8988T (cell line): ENCODE measurements at places on chromosomes 5 and 9.

DNA sequence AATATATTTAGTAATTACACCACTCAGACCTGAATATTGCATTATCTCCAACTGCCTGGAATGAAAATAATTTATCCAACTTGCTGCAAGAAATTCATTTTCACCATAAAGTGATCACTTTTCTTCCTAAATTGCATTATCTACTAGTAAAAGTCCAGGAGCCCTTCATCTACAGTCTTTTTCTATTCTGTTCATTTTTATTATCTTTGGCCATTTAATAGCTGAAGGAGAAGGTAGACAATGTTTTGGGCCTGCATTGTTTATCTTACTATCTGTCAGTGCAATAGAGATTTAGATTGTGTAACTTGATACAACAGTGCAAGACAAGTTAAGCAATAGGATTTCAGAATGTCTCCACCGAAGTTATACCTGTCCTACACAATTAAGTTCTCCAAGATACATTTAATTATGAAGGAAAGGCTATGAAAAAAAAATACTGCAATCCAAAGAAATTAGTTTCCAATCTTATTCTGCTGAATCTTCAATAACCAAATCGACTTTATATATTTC is 1339.7 kb upstream of the CDH6 start:
- DNase-seq: no peak

- no peak for DNase-seq
Observed at GRCh38 chr5:80653502-80653901, 950 bp upstream of the MSH3 start.

- DNase-seq: no peak
Observed at GRCh38 chr9:76349865-76350264, 44.4 kb downstream of the RFK start.

GRCh38 chr5:167050568-167051401 is 1240.7 kb upstream of the WWC1 start:
- DNase-seq: no peak

DNA sequence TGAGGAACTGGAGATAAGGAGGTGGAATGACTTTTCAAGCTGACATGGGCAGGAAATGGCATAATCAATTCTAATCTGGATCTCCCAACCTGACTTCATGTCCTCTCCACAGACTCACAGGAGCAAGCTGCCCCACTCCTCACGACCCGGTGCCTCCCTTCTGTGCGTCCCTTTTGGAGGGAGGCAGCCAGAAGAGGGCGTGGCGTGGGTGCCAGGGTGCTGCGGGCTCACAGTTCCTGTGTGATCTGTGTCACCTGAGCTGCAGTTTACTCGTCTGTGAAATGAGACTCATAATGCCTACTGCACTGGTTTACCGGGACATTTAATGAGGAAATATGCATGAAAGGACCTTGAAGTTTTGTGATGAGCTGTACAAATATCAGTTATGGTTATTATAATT is 207.4 kb downstream of the DAB2IP start:
- no peak for DNase-seq

DNA sequence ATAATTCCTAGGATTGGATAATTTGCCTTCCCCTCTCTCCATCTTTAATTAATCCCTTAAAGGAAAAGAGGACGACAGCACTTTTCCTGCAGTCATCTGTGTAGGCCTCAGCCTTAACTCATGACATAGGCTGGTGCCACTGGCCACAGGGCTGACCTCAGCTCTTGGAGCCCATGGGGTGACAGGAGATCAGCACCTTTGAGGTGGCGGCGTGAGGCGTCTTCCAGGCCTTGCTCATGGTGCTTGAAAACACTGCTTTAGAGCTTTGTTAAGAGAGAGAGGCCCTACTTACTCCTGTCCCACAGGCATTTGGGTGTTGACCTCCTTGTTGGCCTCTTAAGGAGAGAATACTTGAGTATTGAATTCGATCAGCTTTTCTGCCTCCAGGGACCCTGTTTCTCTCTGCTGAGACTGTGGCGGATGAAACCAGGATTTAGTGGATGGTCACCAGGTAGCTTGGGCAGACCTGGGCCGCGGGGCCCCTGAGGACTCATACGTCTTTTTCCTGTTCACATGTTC is 23.4 kb downstream of the TENT4A start:
- no peak for DNase-seq

DNA sequence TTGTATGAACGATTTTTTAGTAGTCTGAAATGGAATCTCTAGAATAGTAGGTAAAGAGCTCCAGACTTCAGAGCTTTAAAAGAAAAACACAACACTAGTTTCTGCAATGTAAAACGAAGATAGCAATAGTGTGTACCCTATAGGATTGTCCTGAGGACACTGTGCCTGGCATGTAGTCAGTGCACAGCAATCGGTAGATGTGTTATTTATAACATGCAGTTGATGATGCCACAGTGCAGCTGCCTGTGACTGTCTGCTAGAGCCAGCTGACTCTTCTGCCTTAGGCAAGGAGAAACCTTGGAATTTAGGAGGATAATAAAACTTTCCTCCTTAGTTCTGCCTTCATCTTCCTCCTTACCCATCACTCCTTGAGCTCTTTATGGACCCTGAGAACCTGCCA is 27.7 kb upstream of the TMOD1 start:
- DNase-seq: no peak

- DNase-seq: no peak
Observed at GRCh38 chr5:14505310-14506139, 76.1 kb upstream of the OTULINL start.

- DNase-seq: no peak
Observed at GRCh38 chr5:158410976-158411375, 552.0 kb upstream of the CLINT1 start.

- DNase-seq: no peak
Observed at GRCh38 chr9:111943200-111943599, 46.6 kb downstream of the UGCG start.

DNA sequence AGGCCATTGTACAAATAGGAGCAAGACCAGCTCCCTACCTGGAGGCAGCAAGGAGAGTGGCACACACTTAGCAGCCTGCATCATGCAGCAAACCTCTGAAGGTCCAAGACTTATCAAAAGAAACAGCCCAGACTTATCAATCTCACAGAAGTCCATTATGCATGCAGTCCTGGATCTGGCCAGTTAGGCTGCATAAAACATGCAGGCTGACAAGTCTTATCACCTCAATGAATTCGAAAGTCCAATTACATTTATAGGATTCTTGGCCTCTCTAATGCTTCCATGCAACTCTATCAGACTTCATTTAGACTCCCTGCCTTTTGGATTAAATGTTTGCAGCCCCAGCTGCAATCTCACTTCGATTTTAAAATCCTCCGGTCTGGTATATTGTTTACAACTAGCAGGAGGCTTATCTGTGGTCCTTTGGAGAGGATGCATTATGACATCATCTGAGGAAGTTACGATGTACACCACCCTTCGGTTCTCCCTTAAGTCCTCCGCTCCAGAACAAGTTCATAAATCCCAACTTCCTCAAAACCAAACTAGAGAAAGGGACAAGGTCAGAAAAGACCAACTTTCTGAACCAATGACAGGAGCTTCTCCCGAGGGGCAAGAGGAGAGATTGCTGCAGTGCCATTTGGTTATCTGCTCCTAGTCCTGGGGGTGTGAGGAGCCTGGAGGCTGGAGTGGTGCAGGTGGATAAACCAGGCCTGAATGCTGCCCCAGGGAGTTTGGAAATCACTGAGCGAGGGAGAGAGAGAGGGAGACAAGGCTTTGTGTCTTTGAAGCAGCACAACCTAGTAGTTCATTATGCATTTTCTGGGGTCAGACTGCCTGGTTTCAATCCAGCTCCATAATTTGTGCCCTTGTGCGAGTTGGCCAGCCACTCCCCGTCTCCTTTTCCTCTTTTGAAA is 313.9 kb downstream of the TLE1 start:
- DNase-seq: no peak

- DNase-seq: no peak
Observed at GRCh38 chr5:151104795-151105194, 24.0 kb upstream of the TNIP1 start.

- no peak for DNase-seq
Observed at GRCh38 chr9:97559111-97559514, 57.6 kb downstream of the TMOD1 start.

DNA sequence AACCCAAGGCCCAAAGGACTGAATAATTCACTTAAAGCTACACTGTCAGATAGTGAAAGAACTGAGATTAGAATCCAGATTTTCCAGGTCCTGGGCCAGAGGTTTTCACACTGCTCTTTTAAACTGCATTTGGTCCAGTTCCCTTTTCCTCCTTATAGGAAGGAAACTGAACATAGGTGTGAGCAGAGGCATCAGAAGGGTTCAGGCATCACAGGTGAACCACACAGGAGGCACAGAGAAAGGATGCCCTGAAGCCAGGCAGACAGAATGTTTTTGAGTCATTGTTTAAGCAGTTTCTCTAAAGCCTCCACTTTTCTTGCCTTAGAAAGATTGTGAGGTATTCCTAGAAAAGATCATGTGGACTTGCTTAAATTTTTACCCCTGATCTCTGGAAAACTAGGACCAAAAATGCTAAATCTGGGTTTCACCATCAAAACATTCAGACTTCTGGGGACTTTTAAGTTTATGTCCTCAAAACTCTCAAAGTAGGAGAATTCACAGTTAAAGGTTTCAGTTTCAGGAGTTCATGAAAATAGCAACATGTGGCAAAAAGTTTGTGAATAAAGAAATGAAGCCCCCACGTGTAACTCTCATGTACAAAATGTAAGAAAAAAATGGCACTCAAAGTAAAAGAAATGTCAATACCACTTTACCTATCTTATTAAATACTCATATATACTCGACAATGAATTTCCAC is 386.1 kb downstream of the NTRK2 start:
- DNase-seq: no peak

GRCh38 chr5:62042007-62042406 is 264.0 kb upstream of the KIF2A start:
- no peak for DNase-seq

- DNase-seq: no peak
Observed at GRCh38 chr5:119358901-119359603, 3.2 kb downstream of the TNFAIP8 start.

DNA sequence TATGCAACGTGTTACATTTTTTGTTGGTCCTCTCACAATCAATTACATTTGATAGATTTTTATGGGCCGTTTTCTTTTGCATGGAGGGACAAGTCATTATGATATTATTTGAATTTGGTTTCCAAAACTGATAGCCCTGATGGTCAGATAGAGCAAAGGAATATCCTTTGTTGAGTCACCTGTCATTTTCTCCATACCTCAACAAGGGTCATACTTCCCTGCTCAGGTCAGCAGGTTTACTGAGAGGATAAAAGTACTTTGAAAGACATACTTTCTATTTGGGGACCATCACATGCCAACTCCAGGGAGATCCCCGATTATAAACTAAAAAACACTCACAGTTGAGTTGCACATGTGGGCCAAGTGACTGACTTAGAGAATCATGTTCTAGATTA is 132.9 kb downstream of the SUSD1 start:
- DNase-seq: no peak

- DNase-seq: no peak
Observed at GRCh38 chr5:72855821-72856220, 39.4 kb downstream of the TNPO1 start.

DNA sequence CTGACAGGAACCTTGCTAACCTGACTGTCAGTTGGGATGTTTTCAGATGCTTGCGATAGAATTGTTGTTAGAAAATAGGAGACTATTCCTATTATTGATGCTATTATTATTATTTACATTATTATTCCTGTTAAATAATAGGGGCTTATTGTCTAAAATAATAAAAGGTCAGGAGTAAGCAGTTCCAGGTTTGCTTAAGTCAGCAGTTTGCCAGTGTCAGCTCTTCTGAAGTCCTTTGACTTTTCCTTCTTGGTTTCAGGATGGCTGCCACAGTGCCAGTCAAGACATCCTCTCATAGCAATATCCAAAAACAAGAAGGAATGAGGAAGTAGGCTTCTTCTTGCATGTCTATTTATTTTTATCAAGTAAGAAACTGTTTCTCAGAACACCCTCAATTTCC is 141.7 kb upstream of the MARCHF11 start:
- DNase-seq: no peak

GRCh38 chr5:53246042-53246836 is 136.7 kb upstream of the MOCS2 start:
- no peak for DNase-seq

DNA sequence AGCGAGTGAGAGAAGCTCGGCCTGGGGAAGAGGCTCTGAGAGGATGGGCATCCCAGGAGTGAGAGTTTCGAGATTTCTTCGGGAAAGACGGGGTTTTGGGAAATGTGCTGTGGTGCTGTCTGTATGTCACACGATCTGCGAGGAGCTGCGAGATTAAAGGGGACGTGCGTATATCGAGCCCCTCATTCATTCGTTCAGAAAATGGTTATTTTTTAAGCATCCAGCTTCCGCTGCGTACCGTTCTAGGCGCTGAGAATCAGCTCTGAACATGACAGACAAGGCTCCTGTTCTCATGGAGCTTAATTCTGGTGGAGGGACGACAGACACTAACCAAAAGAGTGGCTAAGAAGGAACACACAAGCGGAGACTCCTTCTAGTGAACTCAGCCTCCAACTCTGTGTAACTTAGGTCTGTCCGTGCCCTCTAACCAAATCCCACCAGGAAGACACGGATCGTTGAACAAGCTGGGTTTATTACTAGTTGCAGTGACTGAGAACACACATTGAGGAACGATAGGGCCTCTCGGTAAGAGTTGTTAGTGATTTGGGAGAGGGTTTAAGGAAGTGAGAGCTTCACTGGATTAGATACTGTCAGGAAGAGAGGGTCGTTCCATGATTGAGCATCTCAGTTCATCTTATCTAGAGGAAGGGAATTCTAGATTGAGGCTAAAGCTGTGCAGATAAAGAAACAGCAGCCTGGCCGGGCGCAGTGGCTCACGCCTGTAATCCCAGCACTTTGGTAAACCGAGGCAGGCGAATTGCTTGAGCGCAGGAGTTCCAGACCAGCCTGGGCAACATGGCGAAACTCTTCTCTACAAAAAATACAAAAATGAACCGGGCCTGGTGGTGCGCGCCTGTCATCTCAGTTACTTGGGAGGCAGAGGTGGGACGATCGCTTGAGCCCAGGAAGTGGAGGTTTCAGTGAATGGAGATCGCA is 1.0 kb upstream of the FBXW11 start:
- no peak for DNase-seq

- DNase-seq: no peak
Observed at GRCh38 chr9:4070266-4070665, 229.6 kb downstream of the GLIS3 start.

GRCh38 chr5:32984851-32985610 is 273.9 kb downstream of the NPR3 start:
- no peak for DNase-seq

DNA sequence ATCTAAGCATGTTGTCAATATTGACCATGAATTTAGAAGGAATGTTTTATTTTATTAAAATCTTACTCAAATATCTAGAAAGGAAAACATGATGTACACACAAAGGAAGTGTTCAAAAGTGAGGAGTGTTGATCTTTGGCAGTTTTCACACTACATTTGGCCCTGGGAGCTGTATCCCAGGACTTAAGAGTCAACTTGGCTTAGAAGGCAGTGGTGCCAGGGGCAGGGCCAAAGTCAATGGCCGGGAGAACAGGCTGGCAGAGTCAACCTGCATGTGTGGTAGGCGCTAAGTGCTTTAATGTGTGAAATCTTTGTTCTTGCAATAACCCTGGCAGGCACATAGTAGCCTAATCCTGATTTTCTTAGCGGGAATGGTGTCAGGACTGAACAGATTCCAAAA is 228.4 kb downstream of the TENT4A start:
- DNase-seq: no peak
